ENCODE measurements at places on chromosomes 5 and 9.

- DNase-seq: no peak
These were observed 12.5 kb upstream of the SLC35D2 start for GRCh38 chr9:96395964-96396363.

- DNase-seq: no peak
These were observed 4.1 kb downstream of the NRARP start for GRCh38 chr9:137297966-137298365.

- DNase-seq: no peak
These were observed 7.5 kb downstream of the EXD3 start for GRCh38 chr9:137415451-137415850.

DNA sequence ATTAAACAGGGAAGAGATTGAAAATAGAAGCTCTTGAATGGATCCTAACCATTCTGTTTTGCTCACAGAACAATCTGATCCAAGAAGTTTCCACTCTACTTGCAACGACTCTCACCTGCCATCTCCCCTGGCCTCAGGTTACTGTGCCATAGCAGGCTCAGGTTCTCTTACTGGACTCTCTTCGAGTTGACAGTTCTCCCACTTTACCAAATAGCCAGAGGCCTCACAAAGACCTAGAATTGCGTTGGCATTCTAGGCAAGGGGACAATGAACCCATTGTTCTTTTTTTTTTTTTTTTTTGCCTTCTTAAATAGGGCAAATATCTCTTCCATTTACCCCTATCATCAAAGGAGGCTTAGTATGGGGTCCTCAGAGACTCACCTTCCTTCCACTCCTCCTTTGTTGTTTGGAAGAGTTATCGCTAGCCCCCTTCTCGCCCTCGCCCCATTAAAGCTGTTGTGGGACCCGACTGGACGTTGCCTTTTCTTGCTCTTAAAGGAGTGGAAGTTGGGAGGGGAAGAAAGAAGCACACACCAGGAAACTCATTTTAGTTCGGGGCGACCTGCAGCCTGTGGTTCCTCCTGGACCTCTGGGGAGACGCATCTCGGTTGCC lies 688 bp upstream of the PLPPR1 start:
- DNase-seq: no peak

GRCh38 chr9:109477258-109478050 lies 20.7 kb downstream of the PTPN3 start:
- no peak for DNase-seq

GRCh38 chr5:10576790-10577189 lies 12.9 kb downstream of the ANKRD33B start:
- no peak for DNase-seq

GRCh38 chr9:83238871-83239640 lies 176.1 kb upstream of the RASEF start:
- DNase-seq: no peak

GRCh38 chr9:97506787-97507186 lies 5.3 kb downstream of the TMOD1 start:
- no peak for DNase-seq
